ENCODE measurements at places on chromosomes 12 and 14.

GRCh38 chr12:7961395-7962178 lies 25.6 kb upstream of the SLC2A3 start:
- DNase-seq = no peak

GRCh38 chr12:9866860-9867269 lies 2.3 kb downstream of the CLEC2B start:
- DNase-seq = no peak

DNA sequence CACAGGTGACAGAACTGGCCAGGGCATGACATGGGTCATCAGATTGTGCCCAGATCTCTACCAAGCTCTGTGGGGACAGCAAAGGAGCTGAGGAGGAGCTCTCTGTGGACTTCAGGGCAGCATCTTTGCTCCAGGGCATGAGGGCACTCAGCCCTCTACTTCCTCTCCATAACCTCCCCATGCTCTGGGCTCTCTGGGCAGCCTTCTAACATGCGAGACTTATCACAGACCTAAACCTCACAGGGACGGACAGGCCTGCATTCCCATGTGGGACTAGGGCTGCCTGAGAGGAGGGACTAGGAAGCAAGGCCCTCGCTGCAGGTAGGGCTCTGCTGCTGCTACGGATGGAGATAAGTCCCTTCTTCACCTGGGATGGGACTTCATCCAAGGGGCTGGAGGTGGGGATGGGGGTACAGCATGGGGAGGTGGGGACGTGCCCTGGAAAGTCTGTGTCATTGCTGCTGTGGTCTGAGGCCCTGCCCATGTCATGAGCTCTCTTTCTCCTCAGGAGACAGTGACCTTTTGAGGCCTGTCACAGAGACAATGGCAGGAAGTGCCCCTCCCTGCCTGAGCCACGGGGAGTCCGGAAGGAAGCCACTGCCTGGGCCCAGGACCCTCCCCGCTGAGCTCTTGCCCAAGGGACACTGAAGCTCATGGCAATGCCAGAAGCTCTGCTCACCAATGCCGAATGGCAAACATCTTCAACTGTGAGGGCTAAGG lies 44.1 kb downstream of the PITPNM2 start:
- peak; percentile 53 for DNase-seq

DNA sequence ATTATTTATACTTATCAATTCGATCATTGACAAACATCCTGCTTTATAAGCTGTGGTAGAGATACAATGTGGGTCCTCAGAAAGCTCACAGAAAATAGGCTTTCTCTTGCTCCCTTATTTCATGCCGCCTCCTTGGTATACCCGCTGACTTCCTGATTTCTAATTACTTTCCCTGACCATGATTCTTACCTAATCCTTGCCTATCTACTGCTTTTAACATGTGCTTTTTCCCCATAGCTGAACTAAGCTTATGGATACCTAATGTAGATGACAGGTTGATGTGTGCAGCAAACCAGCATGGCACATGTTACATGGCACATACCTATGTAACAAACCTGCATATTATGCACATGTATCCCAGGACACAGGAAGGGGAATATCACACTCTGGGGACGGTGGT lies 65.1 kb downstream of the ITPR2 start:
- DNase-seq = no peak

GRCh38 chr12:114400925-114401324 lies 5.0 kb downstream of the TBX5 start:
- DNase-seq = no peak

DNA sequence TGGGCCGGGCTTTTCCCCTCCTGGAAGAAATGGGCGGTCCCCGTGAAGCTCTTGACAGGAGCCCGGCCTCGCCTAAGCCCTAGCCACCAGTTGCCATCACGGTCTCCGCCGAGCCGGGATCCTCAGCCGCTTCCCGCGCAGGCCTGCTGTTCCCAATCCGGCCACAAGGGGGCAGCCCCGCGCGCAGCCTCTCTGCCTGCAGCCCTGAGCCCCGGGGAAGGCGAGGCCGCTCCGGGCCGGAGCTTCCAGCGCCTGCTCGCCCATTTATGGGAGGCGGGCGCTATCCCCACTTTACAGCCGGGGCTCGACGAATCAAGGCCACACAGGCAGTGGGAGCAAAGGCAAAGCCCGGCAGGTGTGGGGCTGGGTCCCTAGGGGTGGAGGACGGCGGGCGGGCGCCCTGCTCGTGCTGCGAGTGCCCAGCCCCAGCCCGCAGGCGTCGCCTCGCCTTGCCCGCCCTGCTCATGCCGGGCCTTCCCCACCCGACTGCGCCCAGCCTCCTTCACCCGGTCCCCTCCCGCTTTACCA lies 61.5 kb downstream of the LGMN start:
- peak; percentile 58 for DNase-seq

DNA sequence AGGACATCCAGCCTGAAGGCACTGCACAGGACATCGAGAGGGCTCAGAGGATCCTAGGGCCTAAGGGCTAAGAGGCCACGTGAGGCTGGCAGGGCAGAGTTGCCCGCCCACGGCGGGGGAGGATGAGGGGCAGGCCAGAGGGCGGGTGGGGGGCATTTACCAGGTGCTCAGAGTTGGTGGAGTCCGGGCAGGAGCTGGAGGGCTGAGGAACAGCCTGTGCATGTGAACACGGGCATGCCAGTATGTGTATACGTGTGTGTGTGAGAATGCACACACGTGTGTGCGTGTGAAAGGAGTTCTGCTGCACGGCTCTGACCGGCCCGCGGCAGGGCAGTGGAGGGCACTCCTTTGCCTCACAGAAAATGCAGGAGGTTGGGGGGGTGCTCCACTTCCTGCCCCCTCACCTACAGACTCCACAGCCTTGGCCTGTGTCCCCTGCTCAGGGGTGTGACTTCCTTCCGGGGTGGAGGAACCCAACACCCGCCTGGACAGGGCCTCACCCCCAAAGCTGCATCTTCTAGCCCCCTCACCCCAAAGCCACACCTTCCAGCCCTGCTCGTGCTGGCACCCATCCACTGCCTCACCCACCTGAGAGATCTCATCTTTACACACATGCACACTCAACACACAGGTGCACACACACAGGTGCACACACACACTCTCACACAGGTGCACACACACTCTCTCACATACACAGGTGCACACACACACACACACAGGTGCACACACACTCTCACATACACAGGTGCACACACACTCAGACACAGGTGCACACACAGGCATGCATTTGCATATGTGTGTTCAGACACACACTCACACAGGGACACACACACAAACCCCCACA lies 11.8 kb upstream of the GPR132 start:
- no peak for DNase-seq

- DNase-seq = no peak
Measured at GRCh38 chr14:54556535-54556934, 10.4 kb upstream of the SAMD4A start.

- no peak for DNase-seq
Measured at GRCh38 chr14:69237584-69237983, 22.4 kb upstream of the GALNT16 start.

- DNase-seq = no peak
Measured at GRCh38 chr14:99950181-99950580, 115.0 kb upstream of the EVL start.

- DNase-seq = no peak
Measured at GRCh38 chr12:2118481-2119255, 65.9 kb downstream of the CACNA1C start.

DNA sequence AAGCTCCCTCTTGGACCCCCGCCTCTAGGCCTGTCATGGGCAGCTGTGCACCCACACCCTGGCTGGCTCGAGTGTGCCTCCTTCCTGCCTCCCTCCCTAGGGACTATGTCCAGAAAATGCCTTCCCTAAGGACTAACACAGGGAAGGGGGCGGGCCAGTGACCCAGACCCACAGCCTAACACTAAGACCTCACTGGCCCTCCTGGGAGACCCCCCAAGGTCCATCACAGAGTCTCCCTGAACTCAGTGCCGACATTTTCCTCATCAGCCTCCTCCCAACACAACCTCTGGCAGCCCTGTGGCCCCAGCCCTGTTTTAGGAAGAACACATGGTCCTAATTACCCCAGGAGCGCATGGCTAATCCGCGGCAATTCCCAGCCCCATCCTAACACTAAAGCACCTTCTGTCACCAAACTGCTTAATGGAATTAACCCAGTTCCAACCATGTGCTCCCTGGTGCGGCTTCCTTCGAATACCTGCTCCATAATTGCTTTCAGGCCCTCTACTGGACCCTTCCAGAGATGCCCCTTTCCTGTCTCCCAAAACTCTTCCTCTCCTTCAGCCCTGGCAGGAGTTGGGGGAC lies 5.6 kb downstream of the MSI1 start:
- DNase-seq = no peak

- DNase-seq = no peak
Measured at GRCh38 chr12:14024591-14024990, 43.2 kb upstream of the GRIN2B start.

GRCh38 chr12:27645671-27646070 lies 50.6 kb upstream of the REP15 start:
- DNase-seq = no peak

GRCh38 chr12:58880639-58881038 lies 39.7 kb downstream of the LRIG3 start:
- no peak for DNase-seq

GRCh38 chr12:123754041-123754772 lies 7.9 kb upstream of the DNAH10 start:
- no peak for DNase-seq

DNA sequence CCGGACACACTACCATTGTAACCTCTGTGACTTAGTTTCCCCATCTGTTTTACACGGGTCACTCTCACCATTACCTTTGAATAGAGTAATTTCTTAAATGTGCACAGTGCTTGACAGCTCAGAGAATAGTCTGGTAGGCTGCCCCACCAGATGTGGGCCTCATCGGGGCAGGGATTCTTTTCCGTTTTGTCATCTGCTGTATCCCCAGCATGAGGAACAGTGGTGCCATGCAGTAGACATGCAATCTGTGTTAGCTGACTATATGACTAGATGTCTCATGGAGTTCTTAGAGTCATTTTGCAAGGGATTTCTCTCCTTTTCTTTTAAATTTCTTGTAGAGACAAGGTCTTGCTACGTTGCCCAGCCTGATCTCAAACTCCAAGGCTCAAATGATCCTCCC lies 44.9 kb upstream of the PLEKHG3 start:
- no peak for DNase-seq

- no peak for DNase-seq
Measured at GRCh38 chr12:45435945-45436710, 220.2 kb downstream of the ANO6 start.

- no peak for DNase-seq
Measured at GRCh38 chr14:54922598-54922997, 20.0 kb upstream of the GCH1 start.

DNA sequence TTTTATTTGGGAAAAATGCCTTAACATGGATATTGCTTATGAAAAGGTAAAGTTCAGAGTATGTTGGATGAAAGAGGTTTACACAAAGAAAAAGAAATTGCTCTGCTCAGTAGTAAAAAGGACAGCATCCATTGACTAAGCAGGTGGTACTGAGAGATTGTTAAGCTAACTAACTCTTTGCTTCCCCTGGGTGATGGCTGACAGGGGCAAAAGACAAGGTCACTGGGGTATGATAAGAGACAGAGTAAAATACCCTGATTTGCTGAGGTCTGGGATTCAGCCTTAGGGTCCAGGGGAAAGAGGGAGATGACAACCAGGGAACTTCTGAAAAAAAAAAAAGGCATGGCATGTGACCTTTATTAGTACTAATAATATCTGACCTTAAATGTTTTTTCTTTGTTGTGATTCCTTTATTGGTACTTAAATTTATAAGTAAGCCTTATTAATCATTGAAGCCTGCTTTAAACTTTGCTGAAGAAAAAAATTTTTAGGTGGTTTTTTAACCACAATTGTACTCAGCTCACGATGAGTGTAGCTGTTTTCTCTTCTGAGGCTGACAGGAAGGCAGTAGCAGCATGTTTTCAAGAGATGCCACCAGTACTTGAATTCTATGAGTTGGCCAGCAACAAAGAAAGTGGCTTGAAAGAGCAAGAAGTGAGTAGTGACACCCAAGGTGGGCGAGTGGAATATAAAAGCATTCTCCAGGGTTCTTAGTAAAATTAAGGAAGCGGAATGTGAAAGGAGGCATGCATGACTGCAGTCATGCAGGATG lies 43.7 kb upstream of the KITLG start:
- no peak for DNase-seq

GRCh38 chr14:68643673-68644072 lies 149.2 kb downstream of the ZFP36L1 start:
- no peak for DNase-seq

DNA sequence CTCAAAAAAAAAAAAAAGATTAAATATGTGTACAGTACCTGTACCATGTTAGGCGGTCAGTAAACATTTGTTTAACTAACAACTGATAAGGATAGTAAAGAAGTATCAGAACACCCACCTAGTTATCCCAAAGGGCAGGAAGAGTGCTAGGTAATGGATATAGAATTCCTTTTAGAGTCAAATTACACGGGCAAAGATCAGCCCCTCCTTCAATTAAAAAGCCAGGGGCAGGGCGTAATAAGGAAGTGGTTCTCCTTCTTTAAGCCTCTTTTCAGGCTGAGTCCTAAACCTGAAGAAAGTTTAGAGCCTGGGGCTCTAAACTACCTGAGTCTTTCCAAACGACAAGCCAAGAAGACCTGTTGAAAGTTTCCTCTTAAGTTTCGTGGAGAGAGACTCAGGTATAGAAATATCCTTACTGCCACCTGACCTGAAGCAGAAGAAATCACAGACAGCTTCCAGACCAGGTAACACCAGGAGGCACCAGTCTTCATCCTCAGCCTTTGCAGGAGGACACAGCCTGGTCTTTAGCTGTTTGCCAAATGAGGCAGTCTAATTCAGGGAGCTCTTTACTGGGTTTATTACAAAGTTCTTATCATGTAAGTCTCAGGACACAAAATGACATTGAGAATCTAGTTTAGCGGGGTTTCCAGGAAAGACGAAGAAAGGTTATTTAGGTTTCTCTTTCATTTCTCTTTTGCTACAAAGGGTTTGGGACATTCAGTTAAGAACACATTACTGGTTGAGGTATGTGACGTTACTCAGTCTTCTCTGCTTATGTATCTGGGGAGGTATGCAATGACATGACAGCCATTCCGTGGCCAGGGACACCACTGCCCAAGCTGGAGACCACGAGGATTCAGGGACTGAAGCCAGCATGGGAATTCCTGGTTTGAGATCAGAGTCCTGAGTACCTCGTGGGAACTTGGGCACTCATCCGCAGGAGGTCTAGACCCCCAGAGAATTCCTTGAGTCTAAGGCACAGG lies at the start of gene BCL2L14:
BCL2L14 (plus strand) TSS at position 266 of the 983 bp plus-strand sequence. CDS start 8,367 bp downstream, outside the sequence.
- DNase-seq = no peak

GRCh38 chr12:76072568-76072967 lies 11.9 kb downstream of the NAP1L1 start:
- no peak for DNase-seq

DNA sequence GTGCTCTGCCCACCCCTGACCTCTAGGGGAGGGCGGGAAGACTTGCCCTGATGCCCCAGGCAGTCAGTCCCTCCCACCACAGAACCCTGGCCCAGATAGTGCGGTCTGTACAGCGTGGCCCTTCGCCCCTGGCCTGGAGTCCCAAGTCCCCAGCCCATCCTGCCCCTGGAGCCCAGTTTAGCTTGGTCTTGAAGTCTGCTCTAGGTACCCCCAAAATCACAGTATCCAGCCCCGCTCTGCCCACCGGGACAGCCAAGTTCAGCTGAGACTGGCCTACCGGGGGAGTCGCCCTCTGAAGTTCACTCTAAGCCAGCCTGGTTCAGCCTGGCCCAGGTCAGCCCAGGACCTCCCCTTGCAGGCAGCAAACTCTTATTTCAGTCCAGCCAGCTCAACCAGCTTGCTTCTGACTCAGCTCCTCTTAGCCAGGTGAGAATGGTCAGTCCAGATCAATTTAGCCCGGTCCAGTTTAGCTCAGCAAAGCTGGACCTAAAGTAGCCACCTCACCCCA lies 75.9 kb downstream of the TMEM121 start:
- DNase-seq = no peak

- DNase-seq = peak; percentile 17
Measured at GRCh38 chr14:58638231-58639197, 752 bp downstream of the DACT1 start.

- DNase-seq = peak; percentile 55
Measured at GRCh38 chr12:41277100-41277945, 89.2 kb downstream of the PDZRN4 start.
